ENCODE measurements at places on chromosomes 12 and 14.
A peak's percentile ranks its signal among the peaks of the same experiment; 100 is the strongest.

- DNase-seq = peak; percentile 63
These were observed 6.3 kb upstream of the MLXIP start for GRCh38 chr12:122072031-122072970.

DNA sequence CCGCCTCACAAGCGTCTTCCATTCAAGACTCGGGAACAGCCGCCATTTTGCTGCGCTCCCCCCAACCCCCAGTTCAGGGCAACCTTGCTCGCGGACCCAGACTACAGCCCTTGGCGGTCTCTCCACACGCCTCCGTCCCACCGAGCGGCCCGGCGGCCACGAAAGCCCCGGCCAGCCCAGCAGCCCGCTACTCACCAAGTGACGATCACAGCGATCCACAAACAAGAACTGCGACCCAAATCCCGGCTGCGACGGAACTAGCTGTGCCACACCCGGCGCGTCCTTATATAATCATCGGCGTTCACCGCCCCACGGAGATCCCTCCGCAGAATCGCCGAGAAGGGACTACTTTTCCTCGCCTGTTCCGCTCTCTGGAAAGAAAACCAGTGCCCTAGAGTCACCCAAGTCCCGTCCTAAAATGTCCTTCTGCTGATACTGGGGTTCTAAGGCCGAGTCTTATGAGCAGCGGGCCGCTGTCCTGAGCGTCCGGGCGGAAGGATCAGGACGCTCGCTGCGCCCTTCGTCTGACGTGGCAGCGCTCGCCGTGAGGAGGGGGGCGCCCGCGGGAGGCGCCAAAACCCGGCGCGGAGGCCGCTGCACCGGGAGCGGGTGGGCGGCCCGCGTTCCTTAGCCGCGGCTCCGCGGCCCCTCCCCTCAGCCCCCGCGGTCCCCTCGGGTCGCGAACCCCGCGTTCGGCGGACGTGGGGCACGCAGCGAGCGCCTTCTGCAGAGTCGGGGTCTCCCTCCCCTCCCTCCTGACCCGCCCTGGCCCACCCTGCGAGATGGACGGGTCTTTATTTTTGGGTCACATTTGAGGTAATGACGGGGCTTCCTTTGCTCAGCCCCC lies at the start of gene UBC:
UBC (minus strand) TSS at position 259 of the 847 bp plus-strand sequence. CDS start 879 bp downstream, outside the sequence.
- DNase-seq = peak; percentile 87

GRCh38 chr14:35369701-35370191 lies 34.8 kb downstream of the NFKBIA start:
- DNase-seq = no peak

DNA sequence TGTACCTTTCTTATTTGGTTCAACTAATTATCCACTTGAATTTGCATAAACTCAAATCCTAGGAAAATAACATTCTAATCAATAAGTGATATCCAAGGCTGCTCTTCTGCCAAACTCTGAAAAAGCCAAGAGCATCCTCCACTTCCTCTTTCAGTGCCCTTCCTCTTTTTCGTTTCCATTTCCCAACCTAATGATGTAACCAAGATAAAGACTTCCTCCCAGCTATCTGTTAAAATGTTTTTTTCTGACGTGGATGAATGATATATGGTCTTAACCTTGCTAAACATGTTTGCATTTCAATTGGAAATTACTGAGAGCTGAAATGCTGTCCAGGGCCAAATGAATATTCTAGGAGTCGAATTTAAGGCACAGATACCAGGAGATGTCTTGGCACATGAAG lies 459.5 kb upstream of the PDE3A start:
- no peak for DNase-seq

GRCh38 chr12:102955926-102956737 lies 1.3 kb upstream of the ASCL1 start:
- DNase-seq = no peak

Measured in SK-MEL-5 (cell line).